ENCODE measurements at places on chromosomes 5 and 9.

DNA sequence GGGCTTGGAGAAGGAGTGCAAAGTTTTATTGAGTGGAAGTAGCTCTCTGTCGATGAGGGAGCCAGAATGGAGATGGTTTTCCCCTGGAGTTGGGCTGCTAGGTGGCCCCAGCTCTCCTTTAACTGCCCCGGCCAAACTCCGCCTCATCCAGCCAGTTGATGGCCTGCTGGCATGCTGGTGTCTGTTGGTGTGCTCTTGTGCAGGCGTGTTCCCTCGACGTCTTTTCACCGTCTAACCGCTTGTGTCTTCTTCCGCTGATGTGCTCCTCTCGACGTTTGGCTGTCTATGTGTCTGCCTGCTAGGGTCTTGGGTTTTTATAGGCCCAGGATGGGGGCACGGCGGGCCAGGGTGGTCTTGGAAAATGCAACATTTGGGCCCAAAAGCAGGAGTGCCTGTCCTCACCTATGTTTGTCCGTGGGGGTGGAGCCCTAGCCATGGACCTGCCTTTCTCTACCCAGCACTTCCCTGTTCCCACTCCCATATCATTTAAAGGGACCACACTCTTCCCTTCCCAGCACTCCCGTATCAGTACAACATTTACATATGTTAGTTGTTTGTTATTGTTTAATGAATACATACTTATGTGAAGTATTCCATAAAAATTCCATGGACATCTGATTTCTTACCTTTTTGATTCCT, 97.9 kb downstream of the CDC42SE2 start:
- no peak for DNase-seq

DNA sequence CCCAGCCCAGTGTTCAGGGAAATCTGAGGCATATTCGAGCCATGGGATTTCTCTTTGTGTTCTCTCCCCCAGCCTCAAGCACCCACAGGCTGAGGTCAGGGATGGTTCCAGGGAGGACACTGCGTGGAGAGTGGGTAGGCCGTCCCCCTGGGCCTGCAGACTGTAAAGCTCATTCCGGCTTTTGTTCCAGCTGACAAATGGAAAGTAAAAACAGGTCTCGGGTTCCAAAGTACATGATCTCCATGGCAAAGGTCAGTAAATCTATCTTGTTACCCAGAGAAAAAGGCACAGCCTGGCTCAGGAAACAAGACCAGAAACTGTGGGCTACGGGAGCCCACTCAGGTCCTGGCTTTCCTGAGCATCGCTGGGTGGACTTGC, 116.2 kb downstream of the ROR2 start:
- DNase-seq, result no peak

GRCh38 chr9:94805585-94805984, 79.1 kb downstream of the AOPEP start:
- DNase-seq, result no peak

- DNase-seq, result no peak
Observed at GRCh38 chr9:89213396-89213880, 34.8 kb upstream of the SHC3 start.

DNA sequence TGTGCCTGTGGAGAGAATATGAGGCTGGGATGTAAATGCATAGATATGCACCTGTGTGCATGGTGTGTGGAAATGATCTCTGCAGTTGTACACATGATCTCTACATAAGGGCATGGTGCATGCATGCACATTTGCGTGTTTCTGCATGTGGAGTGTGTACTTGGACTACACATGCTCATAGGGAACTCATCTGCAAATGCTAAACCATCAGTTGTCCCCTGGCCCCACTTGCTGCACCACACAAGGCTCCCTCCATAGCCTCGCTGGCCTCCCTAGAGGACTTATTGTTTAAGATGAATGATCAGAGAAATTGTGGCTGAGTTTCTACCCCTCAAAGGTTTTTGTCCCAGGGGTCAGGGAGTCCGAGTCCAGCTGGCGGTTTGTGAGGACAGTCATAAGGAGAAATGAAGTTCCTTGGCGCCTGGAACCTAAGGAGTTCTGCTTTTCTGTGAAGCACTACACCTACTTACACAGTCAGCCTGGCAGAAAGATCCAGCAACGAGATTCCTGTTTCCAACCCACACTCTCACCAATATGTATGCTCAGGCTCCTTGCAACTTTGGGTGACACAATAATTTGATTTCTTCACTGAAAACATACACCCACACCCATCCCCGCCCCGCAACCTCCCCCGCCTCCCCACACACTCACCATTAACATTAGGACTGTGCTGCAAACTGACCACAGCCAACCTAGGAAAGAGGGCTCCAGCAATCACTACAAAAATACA, 79.9 kb upstream of the CPEB4 start:
- DNase-seq, result no peak

Measured in CD8-positive, alpha-beta memory T cell (primary cell).